ENCODE measurements at places on chromosomes 6 and 20. TPM values are rescaled to one million over a fixed set of nuclear protein-coding genes. Genes with fewer than 3 reads are reported as not detected.

The RIPOR3 gene
- 0.47 TPM for total RNA-seq

DNA sequence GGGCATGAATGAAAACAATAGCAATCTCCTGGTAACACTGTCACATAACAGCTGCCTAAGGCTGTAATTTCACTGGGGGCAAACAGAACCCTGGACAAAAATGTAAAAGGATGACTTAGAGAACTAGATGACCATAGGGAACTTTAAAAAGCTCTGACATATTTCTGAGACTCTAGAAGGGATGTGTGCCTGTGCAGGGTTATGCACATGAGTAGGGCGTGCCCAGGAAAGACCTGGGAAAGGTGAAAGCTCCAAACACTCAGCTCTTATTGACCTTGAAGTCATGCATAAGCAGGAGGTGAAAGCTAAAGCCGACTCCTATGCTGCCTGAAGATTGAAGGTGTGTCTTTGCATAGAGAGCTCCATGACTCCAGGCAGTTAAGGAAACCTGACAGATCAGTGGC is 118.4 kb upstream of the BTBD3 start:
- DNase-seq, result no peak

GRCh38 chr20:15708984-15709598 is 864.2 kb downstream of the KIF16B start:
- no peak for DNase-seq

DNA sequence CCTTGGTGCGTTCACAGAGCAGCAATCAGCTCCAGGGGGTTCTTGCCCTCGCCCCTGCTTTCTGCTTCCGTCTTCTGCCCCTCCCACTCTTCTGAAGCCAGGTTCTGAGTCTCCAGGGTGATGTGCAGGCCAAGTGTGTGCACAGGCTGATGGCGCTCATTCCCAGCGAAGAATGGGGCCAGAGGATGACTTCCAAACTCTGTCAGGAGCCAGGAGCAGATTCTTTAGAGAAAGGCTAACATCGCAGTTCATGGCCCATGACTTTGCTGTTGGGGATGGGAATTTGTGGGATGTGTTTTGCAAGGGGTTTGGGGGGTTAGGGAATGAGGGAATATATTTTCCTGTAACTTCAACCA is 56.1 kb upstream of the CCN6 start:
- DNase-seq, result no peak

The SLC17A2 gene
- total RNA-seq, result not detected

GRCh38 chr20:20786428-20786827 is 74.0 kb upstream of the RALGAPA2 start:
- no peak for DNase-seq

Data from Caki2 (cell line).